Erythroblast (primary cell): ENCODE measurements at places on chromosomes 6 and 20.

GRCh38 chr20:63695424-63696305 lies 787 bp upstream of the TNFRSF6B start:
- DNase-seq: no peak

DNA sequence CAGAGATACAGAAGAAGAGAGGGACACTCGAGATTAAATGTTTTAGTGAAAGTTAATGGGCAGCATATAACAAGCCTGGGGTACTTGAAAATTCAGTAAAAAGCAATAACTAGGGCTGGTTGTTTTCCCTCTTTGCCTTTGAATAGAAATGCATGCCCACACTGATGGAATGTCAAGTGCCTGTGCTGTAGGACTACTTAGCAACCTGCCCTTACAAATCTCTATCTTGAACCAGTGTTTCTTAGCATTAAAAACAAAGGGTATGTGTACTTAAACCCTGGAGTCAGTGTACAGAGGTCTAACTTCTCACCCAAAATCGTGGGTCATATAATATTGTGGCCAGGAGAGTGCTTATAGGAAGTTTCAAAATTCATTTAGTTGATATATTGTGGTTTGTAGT lies 37.1 kb downstream of the RNF144B start:
- DNase-seq: no peak

GRCh38 chr6:150312395-150312794 lies 56.4 kb upstream of the IYD start:
- DNase-seq: no peak

DNA sequence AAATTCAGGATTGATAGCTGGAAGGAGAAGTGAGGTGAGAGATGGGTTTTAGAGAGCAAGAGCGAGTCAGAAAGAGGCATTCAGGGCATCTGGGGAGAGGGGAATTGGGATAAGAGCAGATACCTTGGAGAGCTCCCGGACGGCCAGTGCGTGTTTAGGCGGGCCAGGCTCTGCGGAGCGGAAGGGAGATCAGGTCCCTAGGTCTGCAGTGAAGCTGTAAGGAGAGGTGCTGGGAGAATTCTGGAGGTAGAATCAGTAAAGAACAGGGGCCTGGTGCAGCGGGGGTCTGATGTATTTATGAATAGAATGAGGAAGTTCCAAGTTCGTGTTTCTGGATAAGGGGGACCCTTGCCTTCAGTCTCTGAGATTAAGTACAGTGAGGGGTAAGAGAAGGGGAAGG lies 47.4 kb upstream of the FAM83D start:
- DNase-seq: peak; percentile 23

DNA sequence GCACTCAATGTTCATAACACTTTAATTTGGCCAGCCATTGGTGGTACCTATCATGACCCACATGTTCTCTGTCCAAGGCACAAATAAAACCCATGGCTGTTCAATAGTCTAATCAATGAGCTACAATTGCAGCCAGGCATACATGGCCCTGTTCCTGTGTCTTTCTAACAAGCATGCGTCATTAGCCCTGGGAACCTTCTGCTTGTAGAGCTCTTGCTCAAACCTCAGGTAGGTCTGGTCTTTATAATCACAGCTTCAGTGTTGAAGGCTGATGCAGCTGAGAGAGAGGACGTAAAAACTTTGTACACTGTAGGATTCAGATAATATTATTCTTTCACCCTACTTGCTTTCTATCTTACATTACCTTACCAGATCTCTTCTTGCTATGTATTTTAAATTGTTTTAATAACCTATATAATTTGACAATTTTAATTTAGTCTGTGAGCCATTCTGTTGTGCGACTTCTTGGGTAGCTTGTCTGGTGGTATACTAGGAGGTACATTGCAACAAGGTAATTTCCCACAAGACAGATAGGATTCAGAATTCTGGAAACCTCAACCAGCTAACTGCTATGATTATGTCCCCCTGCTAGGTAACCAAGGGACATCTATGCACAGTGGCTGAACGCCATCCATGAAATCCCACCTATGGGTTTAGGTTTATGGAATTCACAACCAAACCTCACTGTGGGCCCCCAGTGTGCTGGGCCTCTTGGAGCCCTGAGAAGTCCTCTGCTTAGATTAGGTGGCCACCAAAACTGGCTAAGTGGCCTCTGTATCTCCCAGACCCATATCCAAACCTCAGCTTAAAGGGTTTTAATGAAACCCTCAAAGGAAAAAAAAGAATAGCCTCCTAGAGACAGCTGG lies 55.4 kb upstream of the RIPOR2 start:
- no peak for DNase-seq

GRCh38 chr6:151108548-151108947 lies 131.2 kb upstream of the AKAP12 start:
- no peak for DNase-seq

DNA sequence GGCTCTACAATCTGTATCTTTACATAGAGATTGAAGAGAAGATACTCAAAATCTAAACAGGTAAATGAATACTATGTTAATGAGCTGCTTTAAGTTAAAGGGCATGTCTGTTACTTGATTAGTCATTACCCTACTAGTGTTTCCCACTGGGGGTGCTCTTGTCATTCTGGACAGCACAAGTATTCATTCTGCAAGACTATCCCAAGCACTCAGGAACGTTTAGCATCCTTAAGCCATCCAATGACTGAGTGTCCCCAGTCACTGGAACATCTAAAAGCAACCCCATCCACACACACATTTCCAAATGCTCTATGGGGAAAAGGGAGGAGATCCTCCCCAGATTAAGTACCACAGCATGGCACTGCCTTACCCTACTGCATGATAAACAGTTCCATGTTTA lies 25.7 kb downstream of the EZR start:
- peak; percentile 67 for DNase-seq

DNA sequence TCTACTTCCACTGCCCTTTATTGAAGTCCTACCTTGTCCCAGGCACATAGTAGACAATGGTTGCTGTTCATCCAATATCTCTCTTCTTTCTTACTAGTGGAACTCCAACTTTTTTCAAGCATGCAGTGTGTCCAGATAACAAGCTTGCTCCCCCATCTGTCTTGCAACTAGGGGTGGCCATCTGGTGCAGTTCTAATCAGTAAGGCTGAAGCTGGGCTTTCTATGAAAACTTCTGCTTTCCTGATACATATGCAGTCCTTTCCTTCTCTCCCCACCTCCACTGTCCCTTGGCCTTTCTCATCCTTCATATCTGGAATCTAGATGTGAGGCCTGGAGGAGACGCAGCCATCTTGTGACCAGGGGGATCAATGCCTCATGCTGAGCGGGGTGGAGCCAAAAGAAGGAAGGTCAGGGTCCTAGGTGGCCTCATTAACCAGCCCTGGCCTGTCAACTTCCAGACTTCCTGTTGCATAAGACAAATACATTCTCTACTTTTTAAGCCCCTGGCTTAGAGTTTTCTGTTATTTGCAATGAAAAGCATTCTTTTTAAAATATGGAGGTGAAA lies 59.6 kb upstream of the ZFP64 start:
- DNase-seq: no peak

DNA sequence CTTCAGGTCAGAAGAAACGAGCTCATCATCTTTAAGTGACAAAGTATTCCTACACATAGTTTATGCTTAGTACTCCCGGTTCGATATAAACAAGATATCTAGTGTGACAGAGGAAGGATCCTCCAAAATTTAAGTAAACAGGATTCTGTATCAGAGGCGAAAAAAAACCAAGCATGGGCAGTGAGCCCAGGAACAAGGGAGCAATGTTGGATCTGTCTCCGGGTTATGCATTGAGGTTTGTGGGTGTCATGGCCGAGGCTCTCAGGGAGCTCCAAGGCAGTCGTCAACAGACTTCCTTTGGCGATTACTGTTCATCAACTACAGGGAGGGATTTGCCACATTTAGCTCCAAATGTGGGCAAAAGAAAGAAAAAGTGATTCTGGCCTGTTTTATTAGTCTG lies 319.5 kb downstream of the CBLN4 start:
- no peak for DNase-seq
